ENCODE measurements at places on chromosomes 5 and 9.
A peak's percentile ranks its signal among the peaks of the same experiment; 100 is the strongest.

DNA sequence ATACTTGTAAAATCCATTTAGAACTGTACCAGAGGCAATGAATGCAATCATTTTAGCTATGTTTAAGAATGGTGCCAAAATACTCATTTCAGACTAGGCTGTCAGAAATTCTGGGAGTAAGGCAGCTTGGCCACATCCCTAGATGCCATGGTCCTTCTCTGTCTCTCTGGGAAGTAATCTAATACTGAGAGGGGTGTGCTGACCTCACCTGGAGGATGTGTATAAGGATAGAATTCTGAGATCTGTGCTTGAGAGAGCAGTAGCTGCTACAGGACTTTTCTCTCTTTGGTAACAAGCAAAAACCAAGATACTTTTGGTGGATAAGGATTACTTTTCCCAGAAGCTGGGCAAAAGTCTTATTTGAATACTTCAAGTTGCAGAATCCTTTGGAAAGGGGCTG, 68.1 kb upstream of the MRPS30 start:
- no peak for DNase-seq

GRCh38 chr9:99647604-99648003, 174.1 kb upstream of the NR4A3 start:
- no peak for DNase-seq

GRCh38 chr5:147898875-147899401, 7.4 kb downstream of the C5orf46 start:
- no peak for DNase-seq

GRCh38 chr9:99368341-99369326, 146.6 kb downstream of the SEC61B start:
- peak; percentile 23 for DNase-seq

GRCh38 chr5:134174841-134175839, 1.6 kb downstream of the SKP1 start:
- DNase-seq, result no peak

DNA sequence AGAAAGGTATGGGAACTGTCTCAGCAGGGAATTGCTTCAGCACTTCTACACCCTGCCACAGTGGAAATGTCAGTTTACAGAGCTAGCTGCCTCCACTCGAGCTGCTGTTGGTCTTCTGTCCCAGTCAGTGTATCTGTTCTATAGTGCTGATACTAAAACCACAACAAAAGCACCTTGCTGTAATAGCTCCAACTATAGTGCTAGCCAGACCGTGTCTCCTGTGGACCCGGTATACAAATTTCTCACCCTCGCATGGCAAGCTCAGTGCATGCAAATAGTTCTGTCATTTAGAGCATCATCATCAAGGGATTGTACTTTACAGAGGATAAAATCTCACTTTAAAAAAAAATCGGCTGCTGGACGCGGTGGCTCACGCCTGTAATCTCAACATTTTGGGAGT, 51.5 kb upstream of the IQGAP2 start:
- no peak for DNase-seq

- no peak for DNase-seq
These were observed 55.7 kb downstream of the LHFPL2 start for GRCh38 chr5:78592735-78593386.

Measured in KG1 (cell line).